ENCODE measurements at places on chromosomes 12 and 14.
A peak's percentile ranks its signal among the peaks of the same experiment; 100 is the strongest.

DNA sequence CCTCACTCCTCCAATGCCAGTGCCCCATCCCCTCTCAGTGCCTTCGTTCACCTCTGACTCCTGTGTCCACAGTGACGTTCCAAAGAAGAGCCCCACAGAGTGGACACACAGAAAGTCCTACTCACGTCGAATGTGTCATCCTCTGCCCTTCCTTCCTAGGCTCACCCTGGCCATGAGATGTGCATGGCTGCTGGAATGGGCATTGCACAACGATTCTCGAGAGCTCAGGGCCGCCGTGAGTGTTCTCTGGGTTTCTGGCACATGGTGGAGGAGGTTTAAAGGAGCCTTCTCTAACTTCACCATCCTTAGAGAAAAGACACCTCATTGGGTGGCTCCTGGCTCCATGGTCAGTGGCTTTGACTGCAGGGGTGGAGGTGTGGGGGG is 12.8 kb upstream of the CEP170B start:
- no peak for DNase-seq

- DNase-seq: no peak
Measured at GRCh38 chr14:25484906-25485305, 435.0 kb upstream of the STXBP6 start.

DNA sequence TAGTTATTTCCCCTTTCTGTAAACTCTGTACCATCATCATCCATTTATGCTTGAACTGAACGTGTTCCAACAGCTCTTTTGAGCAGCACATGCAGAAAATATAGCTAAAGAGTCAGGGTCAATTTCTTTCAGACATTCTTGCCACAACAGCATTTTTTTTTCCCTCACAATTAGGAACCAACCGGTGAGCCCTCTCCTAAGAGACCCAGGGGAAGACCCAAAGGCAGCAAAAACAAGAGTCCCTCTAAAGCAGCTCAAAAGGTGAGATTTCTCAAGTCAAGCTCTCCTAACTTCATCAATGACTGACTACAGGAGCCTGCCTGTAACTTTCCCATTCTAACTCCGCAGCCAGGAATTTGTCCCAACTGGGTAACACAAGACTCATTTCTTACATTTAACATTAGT is 3.5 kb downstream of the HMGA2 start:
- no peak for DNase-seq

- DNase-seq: no peak
Measured at GRCh38 chr12:52312086-52312485, 9.1 kb downstream of the KRT83 start.

DNA sequence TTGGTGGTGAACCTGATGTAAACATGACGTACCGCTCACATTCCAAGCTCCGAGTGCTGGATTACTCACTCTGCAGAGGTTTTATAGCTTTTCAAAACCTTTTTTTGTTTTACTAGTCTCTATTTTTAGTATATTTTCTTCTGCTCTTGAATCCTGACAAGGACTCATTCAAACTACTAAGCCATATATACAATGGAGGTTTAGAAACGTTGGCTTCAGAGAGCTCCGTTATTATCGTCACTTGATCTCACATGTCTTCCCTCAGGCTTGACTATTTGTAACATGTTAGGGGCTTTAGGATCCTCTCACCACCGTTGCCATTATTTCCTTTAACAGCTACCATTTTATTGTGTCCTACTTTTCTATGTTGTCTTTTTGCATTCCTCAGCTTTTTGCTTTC is 1321.5 kb upstream of the FLRT2 start:
- no peak for DNase-seq

GRCh38 chr12:130877333-130877732 is 5.5 kb downstream of the RAN start:
- no peak for DNase-seq

DNA sequence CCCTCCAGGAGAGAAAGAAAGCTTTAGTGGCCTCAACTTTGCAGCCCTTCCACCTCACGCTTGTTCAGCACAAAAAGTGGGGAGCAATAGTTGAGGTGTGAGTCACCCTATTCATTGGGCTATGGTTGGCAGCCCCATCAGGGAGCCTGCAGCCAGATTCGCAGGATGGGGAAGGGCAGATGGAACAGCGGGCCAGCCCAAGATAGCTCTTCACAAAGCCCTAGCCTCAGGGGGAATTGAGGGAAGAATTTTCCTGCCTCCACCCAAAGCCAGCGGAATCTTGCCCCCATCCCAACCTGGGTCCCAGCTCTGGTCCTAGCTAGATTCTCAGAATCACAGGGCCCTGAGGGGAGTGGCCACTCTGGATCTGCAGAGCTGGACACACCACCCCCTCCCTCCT is 3.6 kb upstream of the KRT5 start:
- no peak for DNase-seq

DNA sequence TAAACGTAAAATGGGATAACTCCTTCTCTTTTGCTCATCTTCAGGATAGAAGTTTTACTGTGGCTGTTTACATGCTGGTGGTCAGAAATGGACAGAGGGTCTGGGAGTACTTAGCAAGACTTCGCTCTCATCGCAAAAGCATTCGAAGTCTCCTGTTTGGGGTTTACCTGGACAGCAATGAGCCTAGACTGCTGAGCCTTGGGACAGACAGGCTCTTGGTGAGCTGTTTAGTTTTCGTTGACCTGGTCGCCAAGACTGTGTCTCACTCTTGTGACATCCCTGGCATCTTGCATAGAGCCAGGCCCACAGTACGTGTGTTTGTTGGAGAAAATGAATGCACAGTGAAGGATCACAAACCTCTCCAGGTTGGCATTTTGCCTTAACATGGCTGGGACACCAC is 42.1 kb downstream of the CFAP251 start:
- DNase-seq: no peak

GRCh38 chr12:104722601-104723534 is 235.2 kb downstream of the SLC41A2 start:
- DNase-seq: no peak

GRCh38 chr12:26717757-26718156 is 115.2 kb downstream of the ITPR2 start:
- no peak for DNase-seq

- no peak for DNase-seq
Measured at GRCh38 chr12:1666685-1667162, 24.1 kb upstream of the ADIPOR2 start.

GRCh38 chr14:104332634-104333270 is 194.4 kb downstream of the KIF26A start:
- DNase-seq: no peak

- DNase-seq: no peak
Measured at GRCh38 chr14:62429683-62430082, 615.6 kb downstream of the KCNH5 start.

GRCh38 chr14:101761881-101762529 is 496 bp downstream of the PPP2R5C start:
- peak; percentile 57 for DNase-seq

DNA sequence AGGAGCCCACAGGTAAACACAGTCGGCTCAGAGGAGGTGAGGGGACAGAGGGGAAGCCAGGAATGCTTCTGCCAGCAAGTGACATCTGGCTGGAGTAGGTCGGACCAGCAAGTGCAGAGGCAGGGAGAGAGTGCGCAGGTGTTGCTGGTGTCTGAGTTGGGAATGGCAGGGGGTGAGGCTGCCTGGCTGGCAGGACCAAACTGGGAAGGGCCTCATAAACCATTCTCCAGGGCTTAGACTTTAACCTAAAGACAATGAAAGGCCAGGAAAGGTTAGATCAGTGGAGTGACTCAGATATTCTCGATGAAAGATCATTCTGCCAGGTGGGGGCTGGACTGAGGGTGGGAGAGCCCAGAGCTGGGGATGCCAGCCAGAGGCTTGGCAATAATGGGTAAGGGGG is 66.4 kb downstream of the ITPK1 start:
- no peak for DNase-seq

DNA sequence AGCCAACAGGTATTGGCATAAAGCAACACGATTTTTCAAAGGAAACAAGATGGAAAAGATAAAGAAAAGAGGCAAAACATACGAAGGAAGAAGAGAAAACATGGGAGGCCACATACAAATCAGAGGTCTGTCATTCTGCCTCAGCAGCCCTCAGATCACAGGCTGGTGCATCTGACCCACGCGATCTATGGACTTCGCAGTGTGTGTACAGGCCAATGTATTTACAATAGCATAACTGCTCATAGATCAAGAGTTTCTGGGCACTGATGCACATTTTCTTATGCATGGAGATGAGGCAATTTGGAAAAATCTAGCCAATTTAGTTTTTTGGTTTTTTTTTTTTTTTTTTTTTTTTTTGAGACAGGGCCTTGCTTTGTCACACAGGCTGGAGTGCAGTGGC is 245.4 kb downstream of the DUSP6 start:
- no peak for DNase-seq

- no peak for DNase-seq
Measured at GRCh38 chr12:117109943-117110635, 10.9 kb upstream of the TESC start.

- no peak for DNase-seq
Measured at GRCh38 chr12:127810041-127810440, 456.9 kb upstream of the TMEM132C start.

DNA sequence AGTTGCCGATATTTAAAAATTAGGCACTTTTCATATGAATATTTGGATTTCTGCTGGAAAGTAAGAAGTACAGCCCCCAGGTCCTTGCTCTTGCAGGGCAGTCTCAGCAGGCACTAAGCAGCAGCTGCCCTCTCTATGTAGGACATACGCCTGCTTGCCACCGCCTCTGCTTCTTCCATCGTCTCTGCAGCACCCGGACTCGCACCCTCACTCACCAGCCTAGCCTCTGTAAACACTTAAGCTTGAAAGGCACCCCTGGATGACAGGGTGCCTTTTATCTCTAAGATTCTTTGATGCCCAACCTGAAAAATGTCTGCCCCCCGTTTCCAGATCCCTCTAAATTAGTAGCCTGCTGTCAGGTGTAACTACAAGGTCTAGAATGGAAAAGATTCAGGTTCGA is 19.0 kb downstream of the OTUB2 start:
- DNase-seq: no peak

GRCh38 chr14:52706286-52706685 is 714 bp upstream of the PSMC6 start:
- DNase-seq: peak; percentile 30

- no peak for DNase-seq
Measured at GRCh38 chr14:96466918-96467317, 35.3 kb upstream of the PAPOLA start.

- peak; percentile 45 for DNase-seq
Measured at GRCh38 chr14:77133720-77134338, 7.8 kb downstream of the ZDHHC22 start.

DNA sequence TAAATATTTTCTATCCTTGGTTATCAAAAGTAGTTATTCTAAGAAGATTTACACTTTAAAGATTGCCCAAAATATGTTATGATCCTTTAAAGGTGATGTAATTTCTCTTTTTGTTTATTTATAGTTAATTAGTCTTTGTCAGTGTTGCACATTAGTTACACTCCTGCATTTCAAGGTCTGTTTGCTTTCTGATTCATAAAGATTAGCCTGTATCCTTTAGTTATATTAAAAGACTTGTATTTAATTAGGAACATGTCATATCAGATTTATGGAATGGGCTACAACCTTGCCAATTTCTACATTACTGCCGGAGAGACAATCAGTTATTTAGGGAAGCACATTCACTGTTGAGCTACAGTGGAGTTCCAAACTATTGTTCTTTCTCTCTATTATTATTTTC is 3.5 kb downstream of the EPYC start:
- no peak for DNase-seq

DNA sequence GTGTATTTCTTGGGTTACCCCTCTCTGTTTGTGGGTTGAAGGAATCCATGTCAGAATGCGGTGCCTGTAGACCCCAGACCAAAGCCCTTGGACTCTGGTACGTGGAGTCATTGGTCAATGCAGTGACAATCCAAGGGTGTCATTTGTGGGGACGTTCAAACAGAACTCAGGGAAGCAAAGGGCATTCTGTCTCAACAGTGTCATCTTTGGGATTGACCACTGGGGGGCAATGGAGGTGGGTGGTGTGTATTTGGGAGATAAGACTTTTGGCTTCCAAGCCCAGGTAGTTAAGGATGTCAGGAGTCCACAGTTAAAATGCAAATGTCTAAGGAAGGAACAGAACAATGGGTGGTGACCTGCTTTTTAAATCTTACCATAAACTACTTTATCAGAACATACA is 54.6 kb upstream of the CCDC175 start:
- no peak for DNase-seq

GRCh38 chr12:94628819-94629472 is 21.4 kb downstream of the TMCC3 start:
- no peak for DNase-seq

DNA sequence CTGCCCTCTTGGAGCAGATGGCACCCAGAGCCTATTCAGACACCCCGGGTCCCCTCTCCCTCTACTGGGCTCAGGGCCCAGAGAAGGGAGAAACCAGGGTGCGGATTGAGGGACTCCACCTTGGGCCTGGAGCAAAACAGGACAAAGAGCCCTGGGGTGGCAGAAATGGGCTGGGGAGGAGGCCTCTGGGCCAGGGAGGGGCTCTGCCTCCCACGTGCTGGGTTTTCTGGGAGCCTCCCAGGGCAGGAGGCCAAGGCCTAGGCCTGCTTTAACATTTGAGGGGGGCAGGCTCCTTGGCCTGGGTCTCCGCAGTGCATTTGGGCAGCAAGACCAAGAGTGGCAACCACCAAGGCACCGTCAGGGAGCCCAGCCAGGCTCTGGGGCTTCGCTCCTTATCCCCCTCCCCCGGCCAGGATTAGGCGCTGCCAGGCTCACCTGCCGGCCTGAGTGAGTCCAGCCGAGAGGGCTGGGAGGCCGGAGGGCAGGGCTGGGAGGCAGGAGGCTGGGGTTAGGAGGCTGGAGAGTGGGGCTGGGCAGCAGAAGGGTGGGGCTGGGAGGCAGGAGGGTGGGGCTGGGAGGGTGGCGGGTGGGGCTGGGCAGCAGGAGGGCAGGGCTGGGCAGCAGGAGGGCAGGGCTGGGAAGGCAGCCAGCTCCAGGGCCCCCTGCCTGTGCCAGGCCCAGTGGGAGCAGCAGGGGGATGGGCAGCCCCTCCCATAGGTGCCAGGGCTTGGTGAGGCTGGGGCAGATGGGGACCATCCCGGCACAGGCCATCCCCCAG is 101.8 kb upstream of the EIF5 start:
- no peak for DNase-seq

GRCh38 chr14:44966601-44967336 is 4.8 kb downstream of the TOGARAM1 start:
- DNase-seq: no peak

DNA sequence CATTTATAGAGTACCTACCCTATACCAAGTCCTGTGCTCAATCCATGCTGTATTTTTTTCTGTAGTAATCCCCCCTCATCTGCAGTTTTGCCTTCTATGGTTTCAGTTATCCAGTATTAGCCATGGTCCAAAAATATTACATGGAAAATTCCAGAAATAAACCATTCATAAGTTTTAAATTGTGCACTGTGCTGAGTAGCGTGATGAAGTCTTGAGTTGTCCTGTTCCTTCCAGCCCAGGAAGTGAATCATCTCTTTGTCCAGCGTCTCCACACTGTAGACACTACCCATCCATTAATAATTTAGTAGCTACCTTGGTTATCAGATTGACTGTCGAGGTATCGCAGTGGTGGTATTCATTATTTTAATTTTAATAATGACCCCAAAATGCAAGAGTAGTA is 54.2 kb downstream of the SUDS3 start:
- no peak for DNase-seq

DNA sequence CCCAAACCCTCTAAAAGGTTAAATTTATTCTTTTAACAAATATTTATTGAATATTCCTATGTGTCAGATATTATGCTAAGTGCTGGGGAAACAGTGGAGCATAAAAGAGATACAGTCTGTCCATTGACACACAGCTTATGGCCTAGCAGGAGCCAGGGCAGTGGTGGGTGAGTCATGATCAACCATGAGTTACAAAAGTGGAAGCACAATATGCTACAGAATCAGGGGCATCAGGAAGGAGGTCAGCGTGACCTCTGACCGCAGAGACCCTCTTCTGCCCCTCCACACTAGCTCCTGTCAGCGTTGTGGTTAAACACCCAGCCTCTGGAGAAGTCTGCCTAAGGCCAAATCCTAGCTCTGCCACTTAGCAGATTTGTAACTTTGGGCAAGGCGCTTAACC is 4.7 kb upstream of the PPP1R1A start:
- DNase-seq: no peak

Measured in stimulated activated CD4-positive, alpha-beta T cell treated with anti-CD3 and anti-CD28 coated beads, Interleukin-4, amount 100 ng/mL, for 1 hour (primary cell).